ENCODE measurements at places on chromosomes 6 and 20.

DNA sequence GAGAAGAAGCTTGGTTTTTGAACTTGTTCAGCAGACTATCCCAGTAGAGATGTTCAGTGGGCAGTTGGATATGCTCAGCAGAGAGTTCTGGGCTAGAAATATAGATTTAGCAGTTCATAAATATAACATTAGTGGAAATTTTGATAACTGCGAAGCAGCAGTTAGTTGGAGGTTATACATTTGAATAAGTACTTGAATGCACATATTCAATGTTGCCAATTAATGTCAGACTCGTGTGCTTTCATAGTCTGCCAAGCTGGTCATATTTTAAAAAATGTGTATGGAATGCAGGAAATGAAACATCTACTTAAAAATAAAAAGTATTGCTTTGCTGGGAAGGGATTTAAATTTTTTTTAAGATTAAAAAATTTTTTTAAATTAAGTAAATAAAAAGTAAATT lies 92.5 kb upstream of the E2F3 start:
- DNase-seq = no peak

DNA sequence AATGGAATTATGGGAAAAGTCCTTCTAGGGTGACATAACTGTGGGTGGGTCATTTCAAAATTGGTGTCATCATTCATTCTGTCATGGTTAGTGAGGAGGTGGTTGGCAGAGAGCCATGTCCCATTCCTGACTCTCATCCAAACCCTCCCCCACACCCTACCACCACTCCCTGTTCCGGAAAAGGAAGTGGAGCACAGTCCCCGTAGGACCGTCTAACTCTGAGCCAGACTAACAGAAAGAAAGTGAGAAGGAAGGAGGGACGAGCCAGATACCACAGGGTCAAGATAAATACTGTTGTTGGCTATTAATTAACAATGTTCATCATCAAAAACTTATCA lies 4.8 kb downstream of the TRIM10 start:
- DNase-seq = no peak

GRCh38 chr6:130164251-130164650 lies 58.5 kb downstream of the SAMD3 start:
- no peak for DNase-seq

DNA sequence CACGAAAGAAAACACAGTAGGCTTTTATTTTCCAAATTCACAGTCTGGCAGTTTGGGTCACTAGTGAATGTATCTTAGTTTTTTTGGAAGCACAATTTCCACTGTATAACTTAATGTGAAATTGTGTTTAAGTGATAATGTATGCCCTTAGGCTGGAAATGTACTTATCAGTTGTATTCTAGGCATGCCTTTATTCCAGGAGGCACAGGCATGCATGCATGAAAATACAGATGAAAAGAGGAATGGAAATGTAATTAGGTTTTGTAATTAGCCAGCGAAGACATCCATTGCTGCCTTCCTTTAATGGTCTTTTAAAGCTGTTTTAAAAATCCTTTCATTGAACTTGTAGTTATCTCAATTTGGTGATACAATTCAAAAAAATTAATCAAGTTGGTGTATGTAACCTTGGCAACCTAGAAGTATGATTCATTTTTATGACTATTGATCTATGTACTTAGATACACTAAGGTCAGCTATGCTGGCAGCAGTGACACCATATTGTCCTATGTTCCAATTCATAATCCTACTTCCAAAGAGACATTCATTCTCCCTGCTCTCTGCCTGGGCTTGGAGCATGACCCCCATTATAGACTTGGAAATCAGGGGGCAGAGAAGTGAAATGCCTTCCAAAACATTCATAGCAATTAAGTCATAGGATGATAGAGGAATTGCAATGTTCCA lies 73.1 kb downstream of the SNAP25 start:
- no peak for DNase-seq

DNA sequence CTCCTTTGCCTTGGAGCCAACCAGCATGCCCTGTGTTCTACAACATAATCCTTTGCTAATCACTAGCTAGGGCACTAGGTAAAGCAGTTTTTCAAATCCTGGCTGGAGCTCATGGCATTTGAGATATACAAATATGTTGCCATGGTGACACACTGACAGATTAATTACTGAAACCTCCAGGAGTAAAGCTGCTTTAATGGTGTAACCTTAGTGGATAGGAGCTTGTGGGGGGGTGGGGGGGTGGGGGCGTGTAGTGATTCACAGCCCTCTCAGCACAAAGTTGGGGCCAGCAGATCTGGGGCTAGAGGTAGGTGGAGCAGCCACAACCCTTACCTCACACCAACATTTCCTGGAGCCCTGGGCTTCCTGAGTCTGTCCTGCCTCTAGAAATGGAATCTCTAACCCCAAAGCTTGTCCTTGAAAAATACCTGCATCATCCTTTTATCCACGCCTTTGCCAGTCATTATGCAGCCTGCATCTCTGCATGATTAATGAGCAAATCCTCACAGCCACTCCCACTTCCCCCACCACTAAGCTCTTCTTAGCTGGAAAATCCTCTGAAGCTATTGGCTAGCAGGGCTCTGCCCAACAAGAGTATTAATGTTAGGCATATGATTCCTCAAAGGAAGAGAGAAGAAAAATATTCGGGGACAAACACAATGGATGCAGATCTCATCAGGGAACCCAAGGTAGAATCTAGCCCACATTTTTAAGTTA lies 84.5 kb upstream of the PRND start:
- no peak for DNase-seq

DNA sequence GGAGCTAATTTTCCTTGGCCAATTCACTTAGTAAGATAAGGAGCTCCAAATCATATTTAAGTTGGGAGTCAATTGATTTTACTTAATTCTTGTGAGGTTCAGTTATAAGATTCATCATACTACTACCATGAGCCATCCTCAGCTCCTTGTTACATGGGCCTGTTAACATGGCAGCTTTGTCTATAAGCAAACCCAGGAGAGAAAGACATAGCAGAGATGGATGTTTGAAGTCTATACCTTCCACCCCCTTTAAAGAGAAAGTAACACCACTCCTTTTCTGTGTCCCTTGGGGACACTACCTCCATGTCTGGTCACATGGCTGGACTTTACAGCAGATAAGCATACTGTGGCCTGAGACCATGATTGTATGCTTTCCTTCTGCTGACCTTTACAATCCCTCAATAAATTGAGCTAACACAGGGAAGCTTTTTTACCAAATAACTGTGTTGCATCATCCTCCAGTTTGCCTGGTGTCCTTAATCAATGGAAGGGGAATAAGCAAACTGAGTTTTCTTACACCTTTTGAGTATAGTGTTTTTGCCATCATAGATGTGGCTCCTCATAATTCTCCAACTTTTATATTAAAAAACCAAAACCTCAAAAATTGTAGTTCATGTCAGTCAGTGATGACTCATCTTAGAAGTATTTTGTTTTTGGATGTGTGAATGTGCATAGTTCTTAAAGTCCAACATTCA lies 9.8 kb upstream of the ZNFX1 start:
- no peak for DNase-seq

GRCh38 chr20:35616465-35617396 lies 1.1 kb downstream of the SPAG4 start:
- DNase-seq = peak; percentile 96

DNA sequence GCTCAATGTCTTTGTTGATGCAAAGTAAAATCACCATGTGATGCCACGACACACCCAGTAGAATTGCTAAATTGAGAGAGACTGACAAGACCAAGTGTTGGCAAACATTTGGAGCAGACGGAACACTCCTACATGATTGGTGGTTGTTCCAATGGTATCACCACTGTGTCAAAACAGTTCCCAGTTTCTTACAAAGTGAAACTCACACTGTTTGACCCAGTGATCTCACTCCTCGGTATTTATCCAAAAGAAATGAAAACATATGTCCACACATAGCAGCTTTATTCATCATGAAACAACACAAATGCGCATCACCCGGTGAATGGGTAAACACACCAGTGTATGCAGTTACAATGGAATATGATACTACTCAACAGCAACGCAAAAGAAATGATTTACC lies 74.0 kb upstream of the SULF2 start:
- DNase-seq = no peak

GRCh38 chr6:43489277-43490072 lies 12.1 kb downstream of the TJAP1 start:
- DNase-seq = no peak

DNA sequence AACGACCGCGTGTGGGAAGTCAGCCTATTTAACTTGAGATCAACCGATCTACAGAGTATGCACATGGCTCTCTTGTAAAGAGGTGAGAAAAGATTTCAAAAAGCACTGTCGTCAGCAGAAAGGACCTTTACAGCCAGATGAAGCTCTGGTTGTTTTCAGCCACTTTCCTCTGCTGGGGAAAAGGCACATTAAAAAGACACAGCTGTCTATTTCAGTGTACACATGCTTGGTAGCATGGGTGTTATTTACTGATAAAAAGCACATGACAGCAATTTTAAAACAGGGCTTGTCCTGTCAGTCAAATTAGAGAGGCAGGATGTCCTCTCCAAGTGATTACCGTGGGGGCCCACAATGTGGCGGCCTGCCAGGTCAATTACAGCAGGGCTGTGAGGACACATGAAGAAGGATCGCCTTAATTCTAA lies 188.9 kb downstream of the PRKN start:
- DNase-seq = no peak

DNA sequence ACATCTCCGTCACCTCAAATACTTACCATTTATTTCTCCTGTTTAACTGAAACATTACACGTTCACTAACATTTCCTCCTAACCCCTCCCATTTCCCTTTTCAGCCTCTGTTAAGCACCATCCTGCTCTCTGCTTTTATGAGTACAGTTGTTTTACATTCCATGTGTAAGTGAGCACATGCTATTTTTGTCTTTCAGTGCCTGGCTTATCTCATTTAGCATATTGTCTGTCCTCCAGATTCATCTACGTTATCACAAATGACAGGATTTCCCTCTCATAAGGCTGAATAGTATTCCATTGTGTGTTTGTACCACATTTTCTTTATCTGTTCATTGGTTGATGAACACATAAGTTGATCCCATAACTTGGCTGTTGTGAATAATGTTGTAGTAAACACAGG lies 22.7 kb downstream of the TAF11 start:
- DNase-seq = no peak

GRCh38 chr20:57986666-57987065 lies 241.8 kb downstream of the ANKRD60 start:
- DNase-seq = no peak

DNA sequence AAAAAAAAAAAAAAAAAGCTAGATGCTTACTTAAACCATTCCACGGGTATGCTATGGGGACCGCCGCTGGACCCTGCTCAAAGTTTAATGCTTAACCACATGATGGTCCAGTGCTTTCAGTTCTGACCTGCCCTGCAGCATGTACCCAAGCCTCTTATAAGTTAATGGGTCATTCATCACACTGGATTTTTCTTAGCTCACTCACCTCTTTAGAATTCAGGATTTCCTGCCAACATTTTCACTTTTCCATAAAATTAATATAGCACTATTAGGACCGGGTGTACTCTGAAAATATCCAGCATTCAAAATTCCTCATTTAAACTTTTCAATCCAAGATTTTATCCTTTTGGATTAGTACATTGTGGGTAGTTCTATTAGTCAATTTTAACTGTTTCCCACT lies 140.8 kb downstream of the ALDH8A1 start:
- no peak for DNase-seq

GRCh38 chr6:153442096-153442495 lies 311.0 kb upstream of the RGS17 start:
- DNase-seq = no peak

DNA sequence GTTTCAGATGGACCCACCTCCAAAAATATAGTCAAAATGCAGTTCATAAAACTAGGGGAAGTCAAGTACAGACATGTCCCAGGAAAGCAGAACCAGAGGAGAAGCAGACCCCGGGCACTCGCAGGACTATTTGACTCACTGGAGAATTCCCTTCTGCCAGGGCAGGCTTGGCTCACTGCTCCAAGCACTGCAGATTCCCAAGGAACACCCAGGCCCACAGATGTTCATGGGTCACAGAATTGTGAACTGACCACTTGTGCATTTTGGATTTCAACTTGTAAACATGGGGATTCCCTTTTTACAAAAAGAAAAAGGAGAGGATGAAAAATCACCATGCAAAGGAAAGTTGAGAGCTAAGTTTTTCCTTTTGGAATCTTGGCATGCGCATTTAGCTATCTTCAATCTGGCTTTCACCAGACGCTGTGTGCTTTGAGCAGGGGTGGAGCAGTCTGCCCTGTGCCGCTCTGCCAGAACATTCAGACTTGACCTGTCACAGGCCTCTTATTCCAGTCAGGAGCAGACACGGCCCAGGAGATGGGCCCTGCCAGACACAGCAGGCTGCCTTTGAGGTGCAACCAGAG lies 237.5 kb upstream of the TAB2 start:
- DNase-seq = no peak

GRCh38 chr6:19434065-19434464 lies 403.1 kb upstream of the ID4 start:
- DNase-seq = no peak

DNA sequence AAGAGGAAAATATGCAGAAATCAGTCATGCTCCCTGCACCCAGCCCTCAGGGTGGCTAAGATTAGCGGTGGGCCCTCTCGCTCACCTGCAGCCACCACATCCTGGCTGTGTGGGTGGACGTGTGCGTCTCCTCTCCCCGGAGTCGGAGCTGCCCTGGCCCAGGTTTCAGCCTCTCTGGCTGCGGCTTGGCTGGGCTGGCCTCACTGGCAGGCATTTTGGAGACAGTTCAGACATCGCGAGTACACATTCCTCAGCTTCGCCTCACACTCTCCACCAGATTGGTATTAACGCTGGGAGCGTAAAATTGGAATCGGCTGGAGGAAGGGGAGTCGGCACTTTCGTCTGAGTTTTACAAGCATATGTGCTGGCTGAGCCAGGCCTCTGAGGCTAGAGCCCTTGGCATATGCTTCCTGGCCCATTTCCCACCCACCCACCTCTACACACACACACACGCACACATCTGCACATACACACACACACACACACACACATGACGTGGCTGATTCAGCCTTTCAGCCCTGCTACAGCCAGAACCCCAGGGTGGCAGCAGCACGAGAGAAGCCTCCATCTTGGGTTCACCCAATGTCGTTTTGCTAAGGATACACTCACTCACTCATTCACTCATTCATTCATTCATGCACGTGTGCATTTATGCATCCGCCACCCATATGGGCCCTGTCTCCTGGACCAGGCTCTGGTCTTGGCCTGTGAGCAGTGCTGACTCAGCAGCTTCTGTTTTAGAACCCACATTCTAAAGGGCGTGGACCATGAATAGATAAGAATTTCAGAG lies 42.9 kb downstream of the BCAS4 start:
- DNase-seq = no peak

GRCh38 chr6:45657226-45657625 lies 279.5 kb upstream of the SUPT3H start:
- DNase-seq = no peak

- no peak for DNase-seq
Measured at GRCh38 chr6:138503881-138504680, 4.8 kb upstream of the NHSL1 start.

- no peak for DNase-seq
Measured at GRCh38 chr6:99514089-99514488, 1.1 kb downstream of the USP45 start.

DNA sequence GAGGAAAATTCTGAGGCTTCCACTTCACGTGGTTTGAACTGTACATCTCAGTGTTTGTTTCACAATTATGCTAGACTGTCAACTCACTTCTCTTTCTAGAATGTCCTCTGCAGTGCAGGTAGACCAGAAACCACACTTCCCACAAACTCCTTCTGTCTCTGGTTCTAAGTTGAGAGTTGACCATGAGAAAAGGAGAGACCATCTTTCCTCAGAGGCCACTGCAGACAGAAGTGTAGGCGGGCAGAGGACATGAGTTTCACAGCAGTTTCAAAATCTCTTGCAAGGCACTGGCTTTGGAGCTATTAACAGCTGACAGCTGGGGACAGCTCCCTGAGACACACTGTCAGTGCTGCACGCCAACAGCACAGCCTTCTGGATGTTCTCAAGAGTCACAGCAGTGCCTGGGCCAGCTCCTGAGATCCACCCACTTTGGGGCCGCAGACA lies 55.4 kb upstream of the MOXD1 start:
- DNase-seq = no peak
